Gastroesophageal sphincter (tissue), 4 donors: ENCODE measurements at places on chromosomes 2 and 18.
A peak's percentile ranks its signal among the peaks of the same experiment; 100 is the strongest.

DNA sequence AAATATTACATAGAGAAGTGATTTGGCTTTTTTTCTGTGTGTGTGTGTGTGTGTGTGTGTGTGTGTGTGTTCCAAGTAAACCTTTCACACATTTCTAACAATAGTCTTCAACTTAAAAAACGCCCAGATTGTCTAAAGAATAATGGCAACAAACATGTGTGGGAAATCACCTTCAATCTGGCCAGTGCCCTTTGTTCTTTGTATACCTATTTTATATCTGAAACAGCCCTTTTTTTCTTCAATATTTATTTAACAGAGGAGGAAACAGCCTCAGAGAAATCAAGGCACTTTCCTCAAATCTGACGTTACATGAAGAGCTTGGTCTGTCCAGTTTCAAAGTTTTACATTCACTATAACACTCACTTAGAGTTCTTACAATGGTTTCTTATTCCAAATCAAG, 25.3 kb downstream of the CCDC195 start:
- no peak for ATAC-seq

DNA sequence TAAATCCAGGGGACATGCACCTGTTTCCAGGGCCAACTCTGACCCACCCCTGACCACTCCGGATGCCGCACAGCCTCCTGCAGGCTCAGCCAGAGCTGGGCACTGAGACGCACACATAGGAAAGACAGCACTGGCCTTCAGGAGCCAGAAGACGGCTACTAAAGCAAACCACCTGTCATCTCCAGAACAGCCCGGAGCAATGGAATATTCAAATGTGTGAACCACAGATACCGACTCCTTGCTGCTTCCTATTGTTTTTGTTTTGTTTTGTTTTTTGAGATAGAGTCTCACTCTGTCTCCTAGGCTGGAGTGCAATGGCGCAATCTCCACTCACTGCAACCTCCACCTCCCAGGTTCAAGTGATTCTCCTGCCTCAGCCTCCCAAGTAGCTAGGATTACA, 94.0 kb downstream of the LAMA1 start:
- no peak for ATAC-seq

DNA sequence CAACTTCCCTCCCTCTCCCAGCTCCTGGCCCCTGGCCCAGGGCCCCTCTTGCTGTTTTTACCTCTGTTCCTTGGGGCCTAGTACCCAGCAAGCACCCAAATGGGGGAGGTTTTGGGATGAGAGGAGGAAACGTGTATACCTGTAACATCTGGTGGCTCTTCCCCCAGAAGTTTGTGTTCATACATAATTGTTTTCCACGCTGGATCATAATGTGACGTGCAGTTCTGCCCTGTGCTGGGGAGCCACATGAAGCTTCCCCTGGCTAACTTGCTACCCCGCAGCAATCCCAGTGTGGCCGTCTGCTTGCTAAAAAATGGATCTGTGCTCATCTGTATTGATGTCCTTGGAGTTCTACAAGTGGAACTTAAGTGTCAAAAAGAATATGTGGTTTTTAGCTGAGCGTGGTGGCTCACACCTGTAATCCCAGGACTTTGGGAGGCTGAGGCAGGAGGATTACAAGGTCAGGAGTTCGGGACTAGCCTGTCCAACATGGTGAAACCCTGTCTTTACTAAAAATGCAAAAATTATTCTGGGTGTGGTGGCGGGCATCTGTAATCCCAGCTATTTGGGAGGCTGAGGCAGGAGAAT, 36.5 kb downstream of the ANO7 start:
- no peak for ATAC-seq

GRCh38 chr2:119245076-119245840, 21.6 kb downstream of the STEAP3 start:
- ATAC-seq: no peak

GRCh38 chr2:107320881-107321280, 434.9 kb upstream of the ST6GAL2 start:
- ATAC-seq: no peak

DNA sequence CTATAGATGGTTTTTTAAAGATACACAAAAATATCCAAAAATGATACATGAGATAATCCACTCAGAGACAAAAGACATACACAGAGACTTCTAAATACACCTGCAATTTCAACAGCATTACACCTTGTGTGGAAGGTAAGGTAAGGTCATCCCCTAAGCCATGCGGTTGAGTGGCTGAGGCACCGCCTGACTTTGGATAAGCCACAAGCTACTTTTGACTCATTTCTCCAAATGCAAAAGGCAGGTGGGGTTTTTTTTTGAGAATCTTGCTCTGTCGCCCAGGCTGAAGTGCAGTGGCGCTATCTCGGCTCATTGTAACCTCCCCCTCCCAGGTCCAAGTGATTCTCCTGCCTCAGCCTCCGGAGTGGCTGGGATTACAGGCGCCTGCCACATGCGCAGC, 13.1 kb downstream of the AP1S3 start:
- ATAC-seq: no peak

DNA sequence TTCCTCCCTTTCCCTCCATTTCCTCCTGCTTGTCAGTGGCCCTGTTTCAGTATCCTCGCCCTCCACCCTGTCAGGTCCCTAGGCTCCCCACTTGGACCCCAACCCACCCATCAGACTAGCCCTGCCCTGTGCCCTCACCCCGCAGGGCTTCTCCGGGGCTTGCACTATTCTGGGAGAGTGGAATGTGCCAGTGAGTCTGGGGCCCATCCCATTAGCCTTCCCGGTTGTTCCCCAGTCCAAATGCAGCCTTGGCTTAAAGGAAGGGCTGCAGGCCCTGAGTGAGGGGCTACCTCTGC, 45.5 kb downstream of the MYO7B start:
- no peak for ATAC-seq

DNA sequence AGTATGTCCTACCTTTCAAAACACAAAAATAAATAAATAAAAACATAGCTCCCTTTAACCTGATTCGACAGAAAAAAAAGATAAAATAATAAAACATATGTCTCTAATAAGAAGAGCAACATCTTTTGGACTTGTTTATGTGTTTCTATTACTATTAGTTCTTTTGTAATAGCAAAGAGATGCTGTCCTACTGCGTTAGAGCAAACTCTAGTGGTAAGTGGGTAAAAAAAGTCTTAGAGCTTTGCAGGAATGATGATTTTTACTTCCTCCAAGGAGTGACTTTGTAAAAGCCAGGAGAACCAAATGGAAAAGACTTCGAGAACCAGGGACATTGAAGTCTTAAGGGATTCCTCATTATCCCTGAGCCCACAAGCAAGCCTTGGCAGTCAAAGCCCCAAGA, 450.1 kb downstream of the METTL4 start:
- no peak for ATAC-seq

DNA sequence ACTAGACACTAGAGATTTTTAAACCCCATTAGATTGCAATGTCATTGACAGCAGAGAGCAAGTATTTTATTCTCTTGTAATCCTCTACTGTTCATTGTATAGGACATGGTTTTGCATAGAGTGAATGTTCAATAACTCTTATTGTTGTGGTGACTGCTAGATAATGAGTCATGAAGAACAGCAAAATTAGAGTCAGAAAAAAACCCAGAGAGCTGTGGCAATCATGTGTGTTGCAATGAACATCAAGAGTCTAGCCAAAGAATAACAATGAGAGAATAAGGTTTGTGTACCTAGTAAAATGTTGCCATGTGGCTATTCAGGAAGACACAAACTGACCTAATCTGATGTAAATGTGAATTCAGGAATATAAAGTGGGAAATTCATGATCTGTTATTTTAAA, 684.0 kb downstream of the DSC3 start:
- ATAC-seq: no peak

- no peak for ATAC-seq
Observed at GRCh38 chr2:240246173-240246820, 105.8 kb upstream of the OTOS start.

DNA sequence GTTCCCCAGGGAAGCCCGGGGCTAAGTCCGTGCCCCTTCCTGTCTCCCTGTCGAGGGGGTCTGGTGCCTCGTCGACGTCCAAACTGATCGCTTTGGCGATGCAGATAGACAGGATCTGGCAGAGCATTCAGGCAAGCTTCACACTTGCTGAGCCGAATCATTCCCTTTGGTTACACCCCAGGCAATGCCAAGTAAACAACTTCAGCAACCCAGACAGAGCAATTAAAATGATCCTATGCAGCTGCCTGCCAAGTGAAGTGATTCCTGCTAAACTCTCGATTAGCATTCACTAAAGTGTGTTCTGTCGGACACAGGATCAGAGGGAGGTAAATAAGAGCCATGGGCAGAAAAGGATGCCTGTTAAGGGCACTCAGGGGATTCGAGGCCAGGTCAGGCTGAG, 108.2 kb upstream of the RAB12 start:
- no peak for ATAC-seq

DNA sequence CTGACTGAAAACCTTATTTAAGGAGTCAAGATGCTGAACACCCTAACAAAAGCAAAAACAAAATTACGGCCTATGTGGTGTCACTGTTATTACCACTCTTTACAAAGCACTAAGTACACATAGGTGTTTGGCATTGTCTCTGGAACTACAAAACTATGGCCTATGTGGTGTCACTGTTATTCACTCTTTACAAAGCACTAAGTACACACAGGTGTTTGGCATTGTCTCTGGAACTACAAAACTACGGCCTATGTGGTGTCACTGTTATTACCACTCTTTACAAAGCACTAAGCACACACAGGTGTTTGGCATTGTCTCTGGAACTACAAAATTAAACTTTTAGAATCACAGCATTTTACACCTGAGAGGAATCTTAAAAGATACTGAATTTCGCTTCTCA, 47.4 kb downstream of the SLC35F5 start:
- no peak for ATAC-seq

DNA sequence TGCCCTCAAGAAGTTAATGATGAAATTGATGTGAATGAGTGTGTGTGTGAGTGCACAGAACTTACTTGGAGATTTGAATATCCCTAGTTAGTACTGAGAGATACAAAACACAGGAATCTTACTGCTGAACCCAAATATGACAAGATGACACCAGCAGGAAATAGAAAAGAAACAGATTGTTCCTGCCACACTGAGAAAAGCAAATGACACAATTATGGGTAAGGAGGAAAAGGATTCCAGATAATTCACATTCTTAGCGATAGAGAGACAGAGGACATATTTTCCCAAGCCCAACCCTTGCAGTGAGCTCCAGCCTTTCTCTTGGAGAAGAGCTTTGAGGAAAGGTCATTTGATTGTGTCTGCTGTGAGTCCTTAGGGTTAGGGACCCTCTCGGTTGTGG, 105.7 kb upstream of the SMIM21 start:
- ATAC-seq: no peak

GRCh38 chr2:236623816-236624215, 54.2 kb downstream of the ACKR3 start:
- ATAC-seq: no peak

- no peak for ATAC-seq
Observed at GRCh38 chr2:82260521-82260920, 1956.0 kb upstream of the LRRTM1 start.

DNA sequence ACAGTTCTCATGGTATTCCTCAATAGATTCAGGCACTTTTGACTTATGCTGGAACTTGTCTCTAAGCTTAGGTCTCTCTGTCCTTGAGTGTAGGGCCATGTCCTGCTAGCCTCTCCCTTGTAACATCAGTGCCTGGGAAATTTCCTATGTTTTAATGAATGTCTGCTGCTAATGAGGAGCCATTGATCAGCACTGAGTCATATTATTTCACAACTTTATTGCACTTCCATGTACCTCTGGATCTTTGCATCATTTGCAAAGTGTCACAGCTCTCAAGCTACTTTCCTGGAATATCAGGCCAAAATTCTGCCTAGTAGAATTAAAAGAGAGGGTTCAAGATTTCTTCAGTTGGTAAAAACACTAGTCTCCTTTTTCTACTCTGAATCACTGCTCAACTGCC, 102.5 kb downstream of the GAREM1 start:
- peak; percentile 23 for ATAC-seq

GRCh38 chr2:127220768-127221527, 849 bp upstream of the CYP27C1 start:
- ATAC-seq: no peak

DNA sequence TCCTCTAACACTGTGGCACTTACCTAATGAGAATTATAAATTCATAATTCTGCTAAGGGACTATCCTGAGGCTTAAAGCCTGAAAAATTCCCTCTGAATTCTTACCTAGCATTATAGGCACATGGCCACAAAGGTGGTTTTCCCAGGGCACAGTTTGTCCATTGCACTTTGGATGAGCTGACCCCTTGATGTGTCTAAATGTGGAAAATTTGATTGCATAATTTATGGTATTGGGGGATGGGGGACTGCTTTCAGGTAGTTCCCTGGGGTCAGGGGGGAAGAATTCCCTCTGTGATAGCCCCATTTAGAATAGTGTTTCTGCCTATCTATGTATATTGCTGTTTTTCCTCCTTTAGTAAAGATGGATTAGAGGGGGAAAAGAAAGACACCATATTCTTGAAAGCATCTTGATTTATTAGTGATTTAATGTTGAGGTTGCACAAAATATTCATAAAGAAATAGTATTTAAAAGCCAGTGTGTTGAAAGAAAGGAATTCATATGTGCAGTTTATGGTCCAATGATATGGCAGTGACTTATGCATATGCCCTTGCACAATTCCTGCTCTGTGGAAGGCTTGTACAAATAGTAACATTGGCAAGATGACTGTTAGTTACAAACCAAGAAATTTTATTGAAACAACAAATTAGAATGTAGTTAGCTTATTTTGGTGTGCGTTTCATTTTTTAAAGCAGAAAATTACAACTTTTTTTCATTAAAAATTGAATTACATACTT, 8.7 kb upstream of the HTR2B start:
- ATAC-seq: no peak

- ATAC-seq: no peak
Observed at GRCh38 chr2:155651851-155652250, 680.7 kb downstream of the NR4A2 start.

DNA sequence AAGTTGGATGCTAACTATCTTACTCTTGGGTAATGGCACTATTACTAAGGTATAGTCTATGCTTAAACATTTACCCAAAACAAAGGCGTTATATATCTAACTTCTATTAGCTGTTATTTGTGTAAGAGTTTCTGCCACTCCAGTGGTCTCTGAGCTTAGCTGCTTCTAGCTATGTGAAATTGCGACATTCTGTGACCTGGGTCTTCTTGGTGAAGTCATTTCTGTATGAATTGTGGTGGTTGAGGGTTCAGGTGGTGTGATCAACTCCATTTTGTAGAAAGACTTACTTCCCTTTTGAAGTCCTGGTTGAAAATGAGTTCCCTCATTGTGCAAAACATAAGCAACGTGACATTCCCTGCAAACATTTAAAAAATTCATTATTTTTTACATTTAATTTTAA, 221.6 kb downstream of the PIK3C3 start:
- no peak for ATAC-seq

DNA sequence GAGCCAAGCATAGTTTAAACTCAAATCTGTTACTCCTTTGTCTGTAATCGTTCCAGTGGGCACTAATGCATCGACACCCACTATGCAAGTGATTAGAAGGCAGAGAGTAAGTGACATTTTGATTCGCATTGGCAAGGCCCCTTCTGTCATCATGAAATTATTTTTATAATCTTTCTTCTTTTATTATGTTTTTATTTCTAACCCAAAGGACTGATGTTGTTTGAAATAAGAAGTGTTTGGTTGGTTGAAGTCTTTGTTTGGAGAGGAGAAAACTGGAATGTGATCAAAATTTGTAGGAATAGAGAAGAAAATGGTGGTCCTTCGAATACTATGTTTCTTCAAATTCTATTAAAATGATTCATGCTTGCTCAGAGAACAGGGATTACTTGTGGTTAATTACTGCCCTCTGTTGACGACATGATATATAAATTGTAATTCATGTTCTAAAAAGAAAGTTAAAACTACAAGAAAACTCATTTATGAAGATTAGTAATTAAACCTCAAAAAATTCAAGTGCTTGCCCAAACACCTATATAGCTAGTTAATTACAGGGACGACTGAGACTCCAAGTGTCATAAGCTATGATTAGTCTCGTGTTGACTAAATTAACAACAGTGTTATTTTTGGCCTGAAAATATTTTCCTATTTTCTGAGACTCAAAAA, 26.4 kb upstream of the TFPI start:
- ATAC-seq: no peak
